ENCODE measurements at places on chromosomes 5 and 9. TPM values are rescaled to one million over a fixed set of nuclear protein-coding genes. Genes with fewer than 3 reads are reported as not detected.

The OLFML2A gene
- 469 TPM for total RNA-seq

- DNase-seq: peak; percentile 97
These were observed 48.9 kb downstream of the CXXC5 start for GRCh38 chr5:139696894-139697658.

GRCh38 chr9:76732341-76732958 lies 31.8 kb upstream of the PCA3 start:
- no peak for DNase-seq

The GRM6 gene
- total RNA-seq: not detected

The PSMD5 gene
- total RNA-seq: 64.2 TPM

GRCh38 chr5:52846182-52846842 lies 58.6 kb downstream of the ITGA1 start:
- no peak for DNase-seq

The PTGDS gene
- 80.4 TPM for total RNA-seq

DNA sequence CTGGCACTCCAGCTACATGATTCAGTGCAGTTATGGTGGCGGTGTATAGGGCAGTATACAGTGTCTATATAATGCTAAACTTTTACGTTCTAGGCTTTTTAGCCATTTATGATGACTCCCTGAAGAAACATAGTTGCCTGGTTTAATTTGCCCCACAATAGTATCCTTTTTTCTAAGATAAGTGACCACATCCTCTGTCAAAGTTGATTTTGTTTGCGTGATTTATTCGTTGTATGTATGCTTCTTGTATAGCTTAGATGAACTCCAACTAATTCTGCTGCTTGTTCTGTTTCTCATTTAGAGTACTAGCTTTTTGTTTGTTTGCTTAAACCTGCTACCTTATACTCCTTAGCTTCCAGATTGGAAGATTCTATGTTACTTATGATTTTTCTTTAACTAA lies 83.6 kb downstream of the ERMP1 start:
- DNase-seq: no peak

DNA sequence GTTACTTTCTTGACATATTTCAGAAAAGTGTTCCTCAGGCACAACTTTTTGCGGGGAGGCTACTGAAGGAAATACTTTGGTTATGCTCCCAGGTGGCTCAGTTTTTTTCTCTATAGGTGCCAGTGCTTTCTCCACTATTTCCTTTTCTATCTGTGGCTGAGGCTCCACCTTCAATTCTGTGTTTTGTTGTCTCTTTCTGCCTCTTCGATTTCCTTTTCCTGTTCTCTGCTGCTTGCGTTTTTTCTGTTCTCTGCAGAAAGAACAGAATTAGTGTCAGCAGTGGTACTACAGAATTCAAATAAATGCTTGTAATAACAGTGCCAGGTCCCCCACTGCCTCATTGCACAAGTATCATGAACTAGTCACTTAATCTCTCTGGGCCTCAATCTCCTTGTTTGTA lies 7.0 kb downstream of the HEMGN start:
- DNase-seq: no peak

DNA sequence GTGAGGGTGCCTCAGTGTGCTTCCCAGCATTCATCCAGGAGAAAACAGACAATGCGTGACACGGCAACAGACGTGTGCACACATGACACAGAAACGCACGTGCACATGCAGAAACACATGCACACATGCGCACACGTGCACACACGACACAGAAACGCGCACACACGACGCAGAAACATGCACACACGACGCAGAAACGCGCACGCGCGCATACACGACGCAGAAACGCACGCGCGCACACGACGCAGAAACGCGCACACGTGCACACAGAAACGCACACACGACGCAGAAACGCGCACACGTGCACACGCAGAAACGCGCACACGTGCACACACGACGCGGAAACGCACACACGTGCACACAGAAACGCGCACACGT lies 16.5 kb downstream of the TPPP start:
- no peak for DNase-seq

DNA sequence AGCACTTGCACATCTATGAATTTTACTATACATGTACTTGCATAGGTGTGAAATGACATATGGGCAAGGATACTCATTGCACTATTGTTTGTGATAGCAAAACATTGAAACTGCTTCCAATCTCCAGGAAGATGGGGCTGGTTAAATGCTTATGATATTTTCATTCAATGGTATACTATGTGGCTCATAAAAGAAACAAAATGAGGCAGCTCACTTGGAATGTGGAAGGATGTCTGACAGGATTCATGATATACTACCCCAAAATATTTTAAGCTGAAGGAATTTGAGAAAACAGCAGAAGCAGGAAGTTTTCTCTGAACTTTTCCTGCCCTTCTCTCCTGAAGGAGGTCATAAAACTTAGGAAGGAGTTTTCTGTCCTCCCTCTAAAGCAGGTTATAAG lies 99.6 kb upstream of the CAST start:
- DNase-seq: no peak

DNA sequence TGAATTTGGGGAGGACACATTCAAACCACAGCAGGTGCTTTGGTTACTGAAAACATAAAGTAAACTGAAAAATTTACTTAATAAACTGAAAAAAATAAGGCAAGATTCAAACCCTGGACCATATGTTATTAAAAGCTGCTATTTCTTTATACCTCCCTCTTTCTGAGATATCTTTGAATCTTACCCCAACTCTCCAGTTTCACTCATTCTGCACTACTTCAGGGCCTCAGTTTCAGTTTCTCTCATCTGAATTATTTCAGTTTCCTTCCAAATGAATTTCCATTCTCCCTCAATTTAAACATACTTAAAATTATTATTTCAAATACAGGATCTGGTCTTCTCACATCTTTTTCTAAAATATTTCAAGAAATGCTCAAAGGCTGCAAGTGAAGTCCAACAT lies 4.9 kb upstream of the OXCT1 start:
- no peak for DNase-seq

The FRRS1L gene
- total RNA-seq: 5.3 TPM

The CAMK2A gene
- total RNA-seq: 0.24 TPM

DNA sequence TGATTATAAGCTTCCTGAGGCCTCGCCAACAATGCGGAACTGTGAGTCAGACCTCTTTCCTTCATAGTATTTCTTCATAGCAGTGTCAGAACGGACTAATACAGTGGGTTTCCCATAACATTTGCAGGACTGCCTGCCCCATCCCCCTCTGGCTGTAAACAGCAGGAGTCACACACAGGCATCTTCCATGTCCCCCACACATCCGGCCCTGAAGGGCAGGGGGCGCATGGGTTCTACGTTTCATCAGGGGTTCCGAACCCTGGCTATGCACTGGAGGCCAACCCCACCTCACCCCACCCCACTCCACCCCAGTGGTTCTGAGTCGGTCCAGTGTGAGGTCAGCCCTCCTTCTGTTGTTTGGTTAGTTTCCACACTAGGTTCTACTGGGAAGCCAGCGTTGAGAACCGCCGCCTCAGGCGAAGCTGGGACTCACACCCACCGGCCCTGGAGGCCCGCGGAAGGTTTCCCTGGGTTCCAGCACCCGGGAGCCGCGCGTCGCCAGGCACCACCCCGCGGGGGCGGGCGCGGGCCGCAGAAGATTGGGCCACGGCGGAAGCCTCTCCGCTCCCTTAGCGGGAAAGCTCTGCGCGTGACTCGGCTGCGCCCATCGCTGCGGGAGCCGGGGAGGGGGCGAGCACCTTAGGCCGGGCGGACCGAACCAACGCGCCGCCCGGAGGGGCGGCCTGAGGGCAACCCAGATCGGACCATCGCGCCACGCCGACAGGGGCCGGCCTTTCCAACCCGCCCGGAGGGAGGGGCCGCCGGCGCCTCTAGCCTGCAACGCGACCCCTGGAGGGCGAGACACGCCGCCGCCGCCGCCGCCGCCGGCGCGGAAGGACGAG lies at the start of gene RUSC2:
RUSC2 (plus strand) TSS at position 799 of the 842 bp plus-strand sequence. CDS start 56,411 bp downstream, outside the sequence.
- DNase-seq: peak; percentile 95

The PDZD2 gene
- 34.0 TPM for total RNA-seq

GRCh38 chr9:89531766-89532165 lies 33.9 kb upstream of the SEMA4D start:
- DNase-seq: no peak

GRCh38 chr5:37436146-37436934 lies 57.2 kb downstream of the WDR70 start:
- DNase-seq: no peak

DNA sequence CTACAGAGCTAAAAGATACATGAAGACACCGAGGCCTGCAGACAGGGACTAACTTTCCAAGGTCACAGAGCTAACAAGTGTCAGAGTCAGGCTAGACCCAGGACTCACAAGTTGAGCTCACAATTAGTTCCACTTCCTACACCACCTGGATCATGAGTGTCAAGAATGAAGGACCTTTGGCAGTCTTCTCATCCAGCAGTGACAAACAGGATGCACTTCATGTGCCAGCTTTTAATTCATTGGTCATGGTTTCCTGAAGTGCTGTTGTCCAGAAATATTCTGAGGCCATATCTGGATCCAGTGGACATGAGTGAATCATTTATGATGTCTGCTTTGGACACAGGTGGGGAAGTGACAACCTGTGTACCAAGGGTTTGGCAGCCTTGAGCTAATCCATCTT lies 77.4 kb downstream of the KCNIP1 start:
- DNase-seq: no peak

DNA sequence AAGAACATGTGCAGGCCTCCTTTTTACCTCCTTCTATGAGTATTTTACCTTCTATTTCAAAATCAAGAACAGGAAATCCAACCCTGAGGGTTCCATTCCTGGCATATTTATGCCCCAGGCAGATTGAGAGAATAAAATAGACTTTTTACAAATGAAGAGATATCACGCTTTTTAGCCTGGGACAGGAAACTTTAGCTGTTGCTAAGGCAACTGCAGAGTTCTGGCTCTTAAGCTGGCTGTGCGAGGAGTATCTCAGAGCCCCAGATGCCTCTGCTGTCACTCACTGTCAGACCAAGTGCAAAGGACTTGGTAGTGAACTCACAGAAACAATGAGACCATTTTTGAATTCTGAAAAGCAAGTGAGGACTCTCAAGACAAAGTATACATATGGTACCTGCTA lies 69.5 kb upstream of the HSPB3 start:
- no peak for DNase-seq

DNA sequence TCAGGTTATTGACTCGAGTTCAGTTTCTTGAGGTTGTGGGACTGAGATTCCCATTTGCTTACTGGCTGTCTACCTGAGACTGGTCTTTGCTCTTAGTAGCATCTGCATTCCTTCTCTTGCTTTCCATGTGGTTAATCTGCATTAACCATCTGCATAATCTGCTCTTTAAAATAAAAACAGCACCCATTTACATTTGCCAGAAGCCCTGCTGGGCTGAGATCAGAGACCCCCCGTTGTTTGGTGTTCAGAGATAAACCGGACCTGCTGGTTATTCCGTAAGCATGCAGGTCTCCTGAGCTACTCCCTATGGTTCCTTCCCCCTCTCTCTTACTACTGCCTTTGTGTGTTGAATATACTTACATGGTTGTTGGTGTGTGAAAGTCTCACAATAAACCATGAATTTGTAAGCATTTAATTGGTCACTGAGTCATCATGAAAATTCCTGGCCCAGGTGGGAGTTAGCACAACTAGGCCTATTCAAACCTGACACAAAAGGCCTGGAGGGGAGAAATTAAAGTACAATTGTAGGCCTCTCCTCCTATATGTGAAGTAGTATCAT lies 396.7 kb downstream of the MRPS30 start:
- no peak for DNase-seq

GRCh38 chr5:107112216-107112615 lies 558.5 kb downstream of the EFNA5 start:
- no peak for DNase-seq

The ERCC6L2 gene
- 34.9 TPM for total RNA-seq

GRCh38 chr9:31916591-31917241 lies 467.7 kb upstream of the ACO1 start:
- DNase-seq: no peak

The OBP2B gene
- total RNA-seq: not detected

- DNase-seq: no peak
These were observed 64.8 kb downstream of the HMCN2 start for GRCh38 chr9:130330202-130330862.

- no peak for DNase-seq
These were observed 40.3 kb downstream of the TNFAIP8 start for GRCh38 chr5:119396030-119396664.

The TNFSF8 gene
- not detected for total RNA-seq

DNA sequence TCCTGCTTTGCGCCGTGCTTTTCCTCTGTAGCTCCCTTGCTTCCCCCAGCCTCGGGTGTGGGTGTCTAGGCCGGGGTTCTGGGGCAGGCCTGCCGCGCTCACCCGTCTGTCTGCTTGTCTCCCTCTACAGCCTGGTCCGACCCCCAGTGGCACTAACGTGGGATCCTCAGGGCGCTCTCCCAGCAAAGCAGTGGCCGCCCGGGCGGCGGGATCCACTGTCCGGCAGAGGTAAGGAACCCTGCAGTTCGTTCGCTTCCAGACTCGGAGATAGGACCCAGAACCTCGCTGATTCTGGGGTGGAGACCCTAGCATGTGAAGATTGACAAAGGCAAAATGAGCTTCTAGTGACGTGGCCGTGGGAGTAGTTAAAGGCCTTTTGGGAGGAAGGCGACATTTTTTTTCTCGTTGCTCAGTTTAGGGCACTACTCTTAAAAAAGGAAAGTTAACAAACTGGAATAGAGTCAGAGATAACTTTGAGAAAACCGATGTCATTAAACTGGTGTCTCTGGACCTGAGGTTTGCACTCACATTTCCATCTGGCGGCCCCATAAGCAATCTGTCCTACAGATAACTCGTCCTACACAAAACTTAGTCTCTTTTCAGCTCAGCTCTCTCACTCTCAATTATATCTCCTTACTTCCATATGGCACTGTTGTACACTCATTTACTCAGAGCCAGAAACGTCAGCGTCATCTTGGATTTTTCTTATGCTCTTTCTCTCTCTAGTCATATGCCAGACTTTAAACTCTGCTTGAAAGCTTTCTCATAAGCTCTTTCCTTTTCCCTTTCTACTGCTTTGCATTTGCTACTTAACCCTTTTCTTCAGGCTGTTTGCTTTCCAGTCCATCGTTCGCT lies 561 bp downstream of the SEC61B start:
- no peak for DNase-seq

DNA sequence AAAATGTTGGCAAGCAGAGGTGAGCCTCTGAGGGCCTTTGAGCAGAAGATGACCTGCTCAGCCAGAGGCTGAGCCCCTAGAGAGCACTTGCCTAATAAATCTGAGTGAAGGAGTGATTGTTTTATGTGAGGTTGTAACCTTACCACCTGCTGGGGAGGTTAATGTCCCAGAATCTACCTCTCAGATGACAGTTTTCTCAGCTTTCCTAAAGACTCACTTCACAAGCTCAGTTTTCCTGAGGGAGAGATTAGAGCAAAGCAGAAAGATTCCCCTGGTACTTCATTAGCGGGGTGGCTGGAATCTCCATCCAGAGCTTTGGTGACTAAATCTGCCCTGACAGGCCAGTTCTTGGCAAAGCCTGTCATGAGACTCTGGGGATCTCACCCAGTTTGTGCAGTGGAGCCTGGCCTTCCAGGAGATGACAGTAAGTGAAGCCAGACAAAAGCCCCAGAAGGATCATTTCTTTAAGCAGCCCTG lies 48.8 kb upstream of the GALNT10 start:
- no peak for DNase-seq

The HAVCR1 gene
- not detected for total RNA-seq

- no peak for DNase-seq
These were observed 39.8 kb downstream of the RBM27 start for GRCh38 chr5:146243247-146243646.

The EGFLAM gene
- 0.12 TPM for total RNA-seq

The NEUROG1 gene
- not detected for total RNA-seq

- DNase-seq: no peak
These were observed 81.3 kb upstream of the DMRT1 start for GRCh38 chr9:759983-760736.
